Stimulated activated CD4-positive, alpha-beta T cell treated with anti-CD3 and anti-CD28 coated beads, Interleukin-1b, Interleukin-23, amount 100 ng/mL, for 48 hours (primary cell): ENCODE measurements at places on chromosomes 6 and 20.

DNA sequence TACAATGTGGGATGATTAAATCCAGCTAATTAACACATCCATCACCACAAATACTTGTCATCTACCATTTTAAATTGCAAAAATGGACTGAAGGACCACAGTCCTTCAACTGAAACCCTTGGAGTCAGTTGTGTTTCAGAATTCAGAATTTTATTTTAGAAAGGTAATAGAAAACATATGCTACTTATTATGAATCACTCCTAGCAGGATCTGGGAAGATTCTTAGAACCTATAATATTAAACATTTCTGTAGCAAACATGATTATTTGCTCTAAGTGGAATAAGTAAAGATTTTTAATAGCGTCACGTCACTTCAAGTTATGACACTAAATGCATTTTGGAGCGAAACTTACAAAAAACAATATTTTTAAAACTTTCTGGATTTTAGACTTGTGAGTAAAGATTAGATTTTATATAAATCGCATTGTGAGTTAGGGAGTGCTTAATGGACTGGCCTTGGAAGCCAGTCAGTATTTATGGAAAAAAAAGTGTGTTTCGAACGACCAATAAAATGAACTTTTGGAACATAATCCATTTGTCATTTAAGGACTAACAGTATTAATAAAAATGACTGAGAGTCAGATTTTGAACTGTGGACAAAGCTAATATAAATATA lies 71.8 kb upstream of the PHACTR2 start:
- no peak for DNase-seq

DNA sequence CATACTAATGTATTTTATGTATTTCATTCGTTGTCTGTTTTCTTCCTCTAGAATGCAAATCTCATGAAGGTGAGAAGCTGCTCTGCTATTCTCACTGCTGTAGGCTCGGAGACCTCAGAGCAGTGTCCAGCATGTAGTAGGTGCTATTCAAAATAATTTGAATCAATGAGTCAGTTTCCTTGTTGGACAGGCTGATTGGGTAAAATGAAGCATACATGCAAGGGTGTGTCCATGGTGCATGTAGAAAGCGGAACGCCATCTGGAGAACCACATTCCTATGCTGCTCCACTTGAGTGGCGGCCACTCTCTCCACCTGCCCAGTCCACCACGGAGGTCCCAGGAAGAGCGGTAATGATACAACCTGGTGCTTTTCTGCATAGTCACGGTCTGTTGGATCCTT lies 412.1 kb downstream of the QKI start:
- no peak for DNase-seq

GRCh38 chr20:57160985-57161384 lies 105.5 kb downstream of the BMP7 start:
- DNase-seq, result no peak

GRCh38 chr6:56004426-56004825 lies 129.0 kb upstream of the BMP5 start:
- DNase-seq, result no peak

DNA sequence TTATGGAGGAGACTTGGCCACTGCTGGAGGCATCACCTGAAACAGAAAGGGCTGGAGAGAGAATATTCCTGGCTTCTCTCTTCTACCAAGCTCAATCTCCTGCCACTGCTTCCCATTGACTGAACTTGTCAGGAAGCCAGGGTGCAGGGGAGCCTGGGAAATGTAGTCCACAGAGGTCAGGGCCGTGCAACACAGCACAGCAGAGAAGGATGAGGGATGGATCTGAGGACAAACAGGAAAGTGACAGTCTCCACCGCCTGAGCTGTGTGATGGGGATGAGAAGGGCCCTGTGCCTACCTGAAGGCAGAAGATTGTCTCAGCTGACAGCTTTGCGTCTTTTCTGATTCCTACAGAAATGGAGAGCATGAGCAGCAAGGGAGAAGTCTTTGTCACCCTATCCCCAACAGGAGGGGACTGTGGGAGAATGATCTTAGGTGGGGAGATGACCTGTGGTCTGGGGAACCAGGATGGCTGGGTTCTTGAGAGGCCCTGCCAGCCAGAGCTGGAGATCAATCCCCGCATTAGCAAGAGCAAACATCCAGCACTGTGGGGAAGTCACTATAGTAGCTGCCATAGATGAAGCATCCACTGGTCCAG lies 114.2 kb downstream of the SNX5 start:
- DNase-seq, result no peak

GRCh38 chr20:3751675-3752385 lies 15.7 kb downstream of the ADISSP start:
- DNase-seq, result peak; percentile 43

GRCh38 chr20:23178806-23179205 lies 92.7 kb upstream of the CD93 start:
- no peak for DNase-seq

DNA sequence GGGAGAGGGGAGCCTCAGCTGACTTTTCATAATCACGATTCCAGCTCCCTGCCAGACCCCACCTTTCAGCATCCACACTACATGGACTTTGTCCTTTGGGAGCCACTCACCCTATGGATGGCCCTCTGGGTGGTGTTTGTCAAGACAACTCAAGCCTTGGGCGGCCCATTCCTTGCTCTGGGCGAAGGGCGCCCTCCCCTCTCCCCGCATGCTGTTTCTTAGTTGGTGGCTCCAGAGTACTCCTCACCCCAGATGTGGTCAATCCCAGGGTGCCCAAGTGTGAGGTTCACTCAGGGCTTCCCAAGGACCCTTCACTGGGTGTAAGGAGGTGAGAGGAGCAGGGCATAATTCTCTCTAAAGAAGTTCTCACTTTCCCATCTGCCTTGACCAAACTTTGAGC lies 710.0 kb downstream of the QKI start:
- DNase-seq, result no peak

- DNase-seq, result no peak
Measured at GRCh38 chr6:26157251-26158075, 70.2 kb downstream of the HFE start.

DNA sequence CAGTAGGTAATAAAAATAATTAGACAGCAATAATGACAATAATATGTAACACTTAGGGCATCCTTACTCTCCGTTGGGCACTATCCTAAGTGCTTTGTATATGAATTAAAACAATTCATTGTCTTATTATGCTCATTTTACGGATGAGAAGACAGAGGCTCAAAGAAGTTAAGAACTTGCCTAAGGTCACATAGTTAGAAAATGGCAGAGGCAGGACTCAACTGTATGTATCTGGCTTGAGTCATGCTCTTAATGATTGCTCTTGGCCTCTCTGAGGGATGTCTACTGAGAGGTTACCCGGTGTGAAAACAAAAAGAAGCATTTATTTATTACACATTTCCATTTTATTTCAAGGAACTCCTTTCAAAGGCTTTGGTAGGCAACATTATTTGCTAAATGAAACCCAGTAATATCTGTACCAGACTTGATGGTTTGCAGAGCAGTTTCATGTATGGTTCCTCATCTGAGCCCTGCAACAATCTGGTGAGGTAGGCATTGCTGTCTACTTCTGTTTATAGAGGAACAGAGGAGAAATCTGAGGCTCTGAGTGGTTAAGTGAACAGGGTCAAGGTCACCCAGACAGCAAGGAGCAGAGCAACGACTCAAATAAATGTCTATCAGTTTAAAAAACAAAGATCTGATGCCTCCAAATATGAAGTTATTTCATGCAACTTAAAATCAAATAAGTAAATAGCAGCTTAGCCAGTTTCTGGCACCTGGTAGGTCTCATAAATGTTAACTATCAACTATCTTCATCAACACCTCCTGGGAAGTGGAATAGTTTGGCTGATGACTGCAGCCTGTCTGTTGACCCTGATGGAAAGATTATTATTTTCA lies 4.2 kb upstream of the PARD6B start:
- no peak for DNase-seq

DNA sequence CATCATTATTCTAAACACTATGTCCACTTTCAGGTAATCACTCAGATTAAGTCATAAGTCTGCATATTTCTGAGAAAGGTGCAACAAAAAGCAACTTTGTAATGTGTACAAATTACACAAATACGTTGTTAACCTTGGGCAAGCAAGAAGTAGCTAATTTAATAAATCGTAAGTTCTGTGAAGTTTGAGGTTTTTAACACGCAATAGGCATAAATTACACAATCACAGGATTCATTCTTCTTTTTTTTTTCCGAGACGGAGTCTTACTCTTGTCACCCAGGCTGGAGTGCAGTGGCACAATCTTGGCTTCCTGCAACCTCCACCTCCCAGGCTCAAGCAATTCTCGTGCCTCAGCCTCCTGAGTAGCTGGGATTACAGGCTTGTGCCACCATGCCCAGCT lies 57.2 kb upstream of the F13A1 start:
- DNase-seq, result no peak

- no peak for DNase-seq
Measured at GRCh38 chr20:47318027-47318585, 38.4 kb downstream of the ZMYND8 start.

GRCh38 chr6:82380566-82381185 lies 17.1 kb downstream of the TPBG start:
- no peak for DNase-seq

DNA sequence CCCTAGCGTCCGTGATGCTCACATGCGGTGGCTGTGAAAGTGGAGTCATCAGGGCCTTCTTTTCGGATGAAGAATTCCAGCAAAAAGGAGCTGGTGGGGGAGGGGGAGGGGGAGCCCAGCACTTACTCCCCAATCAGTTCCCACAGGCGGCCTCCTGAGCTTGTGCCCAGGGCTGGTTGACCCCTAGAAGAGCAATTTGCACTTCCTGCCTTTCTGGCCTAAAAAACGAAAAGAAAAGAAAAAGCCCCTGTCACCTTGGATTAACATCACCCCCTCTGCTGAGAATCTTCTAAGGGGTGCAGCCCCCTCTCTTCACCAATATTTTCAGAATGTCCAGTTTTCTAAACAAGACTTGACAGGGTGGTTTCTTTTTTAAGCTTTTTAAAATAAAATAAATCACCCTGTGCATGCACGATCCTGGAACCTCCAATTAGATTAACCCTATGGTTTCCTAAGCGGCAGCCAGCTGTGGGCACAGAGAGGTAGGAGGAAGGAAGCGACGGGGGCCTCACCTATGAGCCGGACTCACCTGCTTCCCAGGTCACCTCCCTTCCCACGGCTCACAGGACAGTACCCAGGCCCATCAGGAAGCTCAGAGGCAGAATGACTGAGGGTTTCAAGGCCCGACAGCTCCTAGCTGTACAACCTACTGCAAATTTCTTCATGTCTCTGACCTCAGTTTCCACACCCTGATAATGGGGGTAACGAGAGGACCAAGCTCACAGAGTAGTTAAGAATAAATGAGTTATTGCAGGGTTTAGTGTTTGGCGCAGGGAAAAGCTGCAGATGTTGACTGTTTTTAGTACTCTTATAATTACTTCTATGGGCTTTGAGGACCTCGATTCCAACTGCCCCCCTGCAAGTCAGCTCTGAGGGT lies 10.5 kb upstream of the TGM2 start:
- DNase-seq, result no peak

DNA sequence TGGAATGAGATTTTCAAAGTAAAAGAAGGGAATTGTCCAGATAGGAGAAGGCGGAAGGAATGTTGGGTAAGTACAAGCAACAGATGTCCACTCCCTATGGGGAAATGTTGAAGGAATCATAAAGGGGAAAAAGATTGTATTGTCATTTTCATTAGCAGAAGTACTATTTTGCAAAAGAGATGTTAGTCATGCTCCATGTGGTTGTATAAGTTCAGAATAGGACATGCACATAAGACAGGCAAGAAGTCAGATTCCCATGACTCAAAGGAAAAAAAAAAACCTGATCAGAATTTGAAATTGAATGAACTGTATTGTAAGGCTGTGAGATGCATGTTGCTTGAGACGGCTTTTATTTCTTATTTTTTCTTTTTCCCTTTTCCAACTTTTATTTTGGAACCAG lies 36.8 kb downstream of the GRM1 start:
- DNase-seq, result no peak

DNA sequence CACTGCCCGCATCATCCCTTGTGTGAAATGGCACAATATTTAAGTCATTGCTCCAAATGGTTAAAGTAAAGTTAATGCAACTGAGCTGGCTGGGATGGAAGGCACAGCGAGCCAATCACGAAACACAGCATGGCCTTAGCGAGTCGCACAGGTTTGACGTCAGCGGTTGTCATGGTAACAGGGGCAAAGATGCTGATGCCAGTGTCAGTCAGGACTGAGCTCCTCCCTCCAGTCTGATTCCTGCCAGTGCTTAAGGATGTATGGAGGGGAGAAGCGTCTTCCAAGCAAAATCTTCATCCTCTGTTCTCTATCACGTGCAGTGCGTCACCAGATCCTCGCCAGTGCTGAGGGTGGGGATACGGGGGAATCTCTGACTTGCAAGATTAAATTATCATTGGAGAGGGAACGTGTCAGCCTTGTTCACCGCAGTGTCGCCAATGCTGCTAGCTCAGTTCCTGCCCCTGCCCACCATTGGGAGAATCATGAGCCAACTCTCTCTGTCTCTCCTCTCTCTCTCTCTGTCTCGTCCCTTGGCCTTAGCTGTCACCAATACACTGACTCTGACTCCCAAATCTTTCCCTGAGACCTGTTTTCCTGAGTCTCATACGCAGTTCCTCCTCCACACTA lies 24.5 kb downstream of the TSPYL4 start:
- DNase-seq, result peak; percentile 35

- no peak for DNase-seq
Measured at GRCh38 chr6:133466680-133467079, 225.5 kb downstream of the EYA4 start.

GRCh38 chr6:169811521-169812256 lies 60.3 kb downstream of the ERMARD start:
- no peak for DNase-seq

DNA sequence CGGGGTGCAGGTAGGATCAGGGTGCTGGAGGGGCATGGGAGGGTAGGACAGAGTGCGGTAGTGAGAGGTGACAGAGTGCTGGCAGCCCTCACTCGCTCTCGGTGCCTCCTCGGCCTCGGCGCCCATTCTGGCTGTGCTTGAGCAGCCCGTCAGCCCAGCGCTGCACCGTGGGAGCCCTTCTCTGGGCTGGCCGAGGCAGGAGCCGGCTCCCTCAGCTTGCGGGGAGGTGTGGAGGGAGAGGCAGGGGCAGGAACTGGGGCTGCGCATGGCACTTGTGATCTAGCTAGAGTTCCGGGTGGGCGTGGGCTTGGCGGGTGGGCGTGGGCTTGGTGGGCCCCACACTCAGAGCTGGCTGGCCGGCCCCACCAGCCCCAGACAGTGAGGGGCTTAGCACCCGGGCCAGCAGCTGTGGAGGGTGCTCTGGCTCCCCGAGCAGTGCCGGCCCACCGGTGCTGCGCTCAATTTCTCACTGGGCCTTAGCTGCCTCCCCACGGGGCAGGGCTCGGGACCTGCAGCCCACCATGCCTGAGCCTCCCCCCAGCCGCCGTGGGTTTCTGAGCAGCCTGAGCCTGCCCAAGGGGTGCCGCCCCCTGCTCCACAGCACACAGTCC lies 112.8 kb upstream of the DUSP22 start:
- DNase-seq, result no peak

- DNase-seq, result no peak
Measured at GRCh38 chr6:166365221-166365620, 17.5 kb downstream of the MPC1 start.
